Activated CD4-positive, alpha-beta T cell treated with anti-CD3 and anti-CD28 coated beads, Interleukin-2, amount 10 ng/mL, durations not matched to agents 24 days and 14 days (primary cell): ENCODE measurements at places on chromosomes 7 and 10.
A peak's percentile ranks its signal among the peaks of the same experiment; 100 is the strongest.

DNA sequence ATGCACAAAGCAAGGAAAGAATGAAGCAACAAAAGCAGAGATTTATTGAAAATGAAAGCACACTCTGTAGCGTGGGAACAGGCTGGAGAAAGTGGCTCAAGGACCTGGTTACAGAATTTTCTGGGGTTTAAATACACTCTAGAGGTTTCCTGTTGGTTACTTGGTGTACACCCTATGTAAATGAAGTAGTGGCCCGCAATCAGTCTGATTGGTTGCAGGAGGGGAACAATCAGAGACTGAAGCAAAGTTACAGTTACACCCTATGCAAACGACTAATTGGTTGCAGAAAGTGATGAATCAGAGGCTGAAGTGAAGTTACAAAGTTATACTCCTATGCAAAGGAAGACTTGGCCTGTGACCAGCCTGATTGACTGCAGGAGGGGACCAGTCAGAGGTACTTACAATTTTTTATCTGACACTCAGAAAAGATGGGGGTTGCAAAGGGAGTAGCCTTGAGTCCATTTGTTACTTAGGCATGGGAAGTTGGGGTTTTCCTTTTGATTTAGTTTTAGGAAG is 3.6 kb upstream of the MTPN start:
- peak; percentile 89 for DNase-seq

DNA sequence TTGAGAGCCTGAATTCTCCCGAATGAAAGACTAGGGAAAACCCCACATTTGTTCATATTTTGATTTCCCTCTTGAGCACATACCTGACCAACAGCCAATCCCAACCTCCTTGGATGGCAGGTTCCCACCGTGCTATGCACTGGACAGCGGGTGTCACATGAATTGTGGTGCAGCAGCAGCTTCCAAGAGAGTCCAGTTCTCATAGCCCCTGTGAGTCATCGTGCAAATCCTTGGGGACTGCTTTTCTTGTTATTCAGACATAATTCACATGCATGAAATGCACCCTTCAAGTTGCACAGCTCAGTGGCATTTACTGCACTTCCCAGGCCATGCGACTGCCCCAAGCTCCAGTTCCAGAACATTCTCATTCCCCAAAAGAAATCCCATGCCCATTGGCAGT is 67.8 kb upstream of the PPP2R2D start:
- no peak for DNase-seq

GRCh38 chr10:18683427-18683826 is 24.2 kb downstream of the ARL5B start:
- no peak for DNase-seq

DNA sequence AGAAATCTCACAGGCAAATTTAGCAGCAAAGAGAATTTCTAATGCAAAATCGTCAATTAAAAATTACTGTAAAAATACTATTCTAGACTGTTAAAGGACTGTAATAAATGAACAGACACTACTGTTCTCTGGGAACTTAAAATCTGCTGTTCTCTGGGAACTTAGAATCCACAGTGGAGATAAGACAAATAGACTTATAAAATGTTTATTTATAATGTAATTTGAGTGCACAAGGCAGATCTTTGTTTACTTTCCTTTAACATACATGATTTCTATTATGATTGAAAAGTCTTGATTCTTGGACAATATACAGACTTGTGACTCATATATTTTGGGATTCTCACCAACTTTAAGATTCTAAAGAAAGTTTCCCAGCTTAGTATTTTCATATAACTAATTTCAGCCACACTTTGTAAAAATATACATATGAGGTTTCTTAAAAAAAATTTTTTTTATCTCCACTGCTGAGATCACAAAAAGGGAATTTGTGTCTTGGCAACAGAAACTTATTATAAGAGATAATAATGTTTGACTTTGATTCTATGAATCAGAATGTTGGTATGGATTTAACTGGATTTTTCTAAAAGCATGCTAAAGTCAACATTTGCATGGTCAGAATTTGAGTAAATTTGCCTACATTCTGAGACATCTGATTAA is 166.3 kb upstream of the RHOBTB1 start:
- DNase-seq = no peak

GRCh38 chr7:85561706-85562105 is 374.9 kb upstream of the SEMA3D start:
- DNase-seq = no peak

GRCh38 chr10:118901906-118902305 is 127.6 kb upstream of the NANOS1 start:
- DNase-seq = no peak

- DNase-seq = peak; percentile 77
Observed at GRCh38 chr7:128030654-128031611, at the start of gene LRRC4. TSS of gene LRRC4 (minus strand) at chr7:128031437. CDS start at chr7:128030640, 797 bp downstream.

- DNase-seq = no peak
Observed at GRCh38 chr10:125455855-125456254, 227.1 kb downstream of the TEX36 start.

DNA sequence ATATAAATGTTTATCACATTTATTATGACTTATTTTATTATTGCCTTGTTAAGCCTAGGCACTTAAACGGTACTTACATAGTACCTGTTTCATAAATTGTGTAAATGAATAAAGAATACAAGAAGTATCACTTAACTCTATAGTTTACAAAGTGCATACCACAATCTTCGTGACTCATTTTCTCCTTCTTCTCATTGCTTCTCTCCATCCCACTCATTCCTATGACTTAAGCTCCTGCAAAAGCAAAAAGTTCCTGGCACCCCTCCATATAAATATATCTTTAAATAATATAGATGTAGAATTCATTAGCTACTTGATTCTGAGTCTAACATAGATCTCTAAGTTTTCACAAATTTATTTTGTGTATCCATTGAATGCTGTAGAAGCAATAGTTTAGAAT is 1382.0 kb upstream of the CELF2 start:
- DNase-seq = no peak

- DNase-seq = no peak
Observed at GRCh38 chr10:110755781-110756180, 111.6 kb downstream of the RBM20 start.

DNA sequence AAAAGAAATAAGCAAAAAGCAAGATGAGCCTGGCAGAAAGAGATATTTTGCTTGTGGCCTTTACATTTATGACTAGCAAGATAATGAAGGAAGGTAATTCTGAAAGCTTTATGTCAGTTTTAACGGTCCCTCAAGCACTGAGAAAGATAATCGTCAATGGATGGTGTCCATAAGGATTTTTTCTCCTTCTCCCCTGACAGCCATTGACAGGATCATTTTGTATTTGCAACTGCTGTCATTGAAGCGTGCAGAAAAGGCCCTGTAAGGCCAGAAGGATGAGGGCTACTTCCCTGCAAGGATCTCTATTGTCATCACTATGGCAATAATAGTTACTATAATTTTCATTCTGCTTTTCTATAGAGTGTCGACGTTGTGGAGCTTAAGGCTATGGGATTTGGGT is 994 bp upstream of the LRGUK start:
- DNase-seq = no peak

GRCh38 chr10:90494183-90494582 is 363.7 kb downstream of the HTR7 start:
- DNase-seq = no peak

- DNase-seq = no peak
Observed at GRCh38 chr10:22737587-22737986, 23.2 kb upstream of the PIP4K2A start.

DNA sequence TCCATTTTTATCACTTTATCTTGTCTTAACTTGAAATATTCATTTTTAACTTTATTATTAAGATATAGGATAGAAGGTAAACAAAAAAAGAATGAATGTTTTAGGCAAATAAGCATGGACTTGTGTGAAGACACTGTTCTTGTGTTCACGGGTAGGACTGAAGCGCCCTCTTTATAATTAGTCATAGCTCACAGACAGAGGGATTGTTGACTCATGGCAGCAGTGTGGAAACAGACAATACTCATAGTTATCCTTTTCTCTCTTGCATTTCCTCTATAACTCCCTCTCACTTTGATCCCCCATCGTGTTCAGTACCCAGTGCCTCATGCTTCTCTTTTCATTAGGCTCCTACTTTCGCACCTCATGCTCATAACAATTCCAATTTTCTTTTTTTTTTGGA is 731.8 kb downstream of the PHTF2 start:
- no peak for DNase-seq

- no peak for DNase-seq
Observed at GRCh38 chr7:132500727-132501440, 75.4 kb downstream of the PLXNA4 start.

DNA sequence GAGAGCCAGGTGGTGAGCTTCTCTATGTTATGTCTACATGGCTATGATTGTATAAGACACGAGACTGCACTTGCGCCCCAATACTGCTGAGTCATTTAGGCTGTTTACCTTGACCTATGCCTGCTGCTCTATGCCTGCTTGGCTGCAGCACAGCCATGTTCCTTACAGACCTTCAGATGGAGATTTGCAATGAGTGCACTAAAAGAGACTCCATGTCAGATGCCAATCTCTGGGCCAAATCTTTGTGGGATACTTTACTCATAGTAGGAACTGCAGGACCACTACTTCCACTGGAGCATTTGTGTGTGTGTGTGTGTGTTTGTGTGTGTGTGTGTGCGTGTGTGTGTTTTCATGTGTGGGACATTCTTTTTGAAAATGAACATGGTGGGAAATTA is 50.0 kb upstream of the KMT2E start:
- DNase-seq = no peak

DNA sequence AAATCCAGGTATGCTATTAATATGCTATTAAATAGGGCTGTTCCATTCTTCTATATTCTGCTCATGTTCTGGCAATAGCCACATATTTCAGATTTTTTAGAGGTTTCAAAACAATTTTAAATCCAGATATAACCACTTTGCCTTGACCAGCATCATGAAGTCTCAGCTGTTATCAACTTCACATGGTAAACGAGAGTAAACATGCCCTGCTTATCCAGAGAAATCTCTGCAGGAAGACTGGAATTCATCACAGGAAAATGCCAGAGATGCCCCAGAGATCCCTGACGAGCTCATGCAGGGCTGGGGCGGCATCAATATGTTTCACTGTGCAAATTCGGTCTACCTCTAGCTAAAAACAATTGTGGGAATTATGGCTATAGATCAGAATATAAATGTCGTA is 126.5 kb downstream of the FANK1 start:
- DNase-seq = no peak

GRCh38 chr10:113292086-113292485 is 260.8 kb upstream of the HABP2 start:
- DNase-seq = no peak

- DNase-seq = no peak
Observed at GRCh38 chr10:88989824-88990383, 694 bp upstream of the FAS start.

DNA sequence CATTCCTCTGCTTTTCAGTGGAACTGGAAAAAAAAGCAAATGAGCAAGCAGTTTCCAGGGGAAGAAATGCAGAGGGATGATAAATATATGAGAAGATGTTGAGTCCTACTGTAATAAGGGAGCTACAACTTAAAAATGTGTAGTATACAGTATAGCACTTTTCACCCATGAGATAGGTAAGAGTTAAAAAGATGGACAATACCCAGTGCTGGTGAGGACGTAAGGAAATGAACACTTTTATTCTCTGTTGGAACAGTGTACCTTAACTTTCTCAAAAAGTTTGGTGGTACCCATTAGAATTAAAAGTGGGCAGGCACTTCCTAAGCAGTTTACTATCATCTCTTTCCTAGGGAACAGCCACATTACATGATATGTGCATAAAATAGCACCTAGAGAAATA is 2.7 kb upstream of the FAM170B start:
- no peak for DNase-seq

- DNase-seq = no peak
Observed at GRCh38 chr7:143239813-143240212, 18.0 kb downstream of the TAS2R40 start.

DNA sequence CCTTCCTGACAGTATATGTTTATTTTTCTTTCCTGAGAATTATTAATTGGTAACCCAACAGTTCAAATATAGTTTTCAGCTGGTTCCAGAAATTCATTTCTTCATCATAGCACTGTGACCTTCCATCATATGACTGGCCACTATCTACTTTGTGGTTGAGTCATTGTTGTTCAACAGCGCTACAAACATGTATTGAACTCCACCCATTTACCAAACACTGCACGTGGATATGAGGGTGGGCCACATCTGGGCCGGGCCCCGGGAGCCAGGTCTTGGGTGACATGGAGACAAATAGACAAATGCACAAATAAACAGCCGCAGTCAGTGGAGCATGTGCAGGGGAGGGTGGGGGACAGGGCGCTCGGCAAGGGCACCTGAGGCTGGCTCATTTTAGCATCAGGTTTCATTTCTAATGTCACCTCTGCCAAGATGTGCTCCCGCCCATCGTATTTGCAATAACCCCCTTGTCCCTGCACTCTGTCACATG is 24.0 kb upstream of the EEPD1 start:
- DNase-seq = no peak

GRCh38 chr10:80373502-80373901 is 16.9 kb downstream of the DYDC2 start:
- no peak for DNase-seq

GRCh38 chr7:129751916-129752315 is 140.4 kb downstream of the NRF1 start:
- no peak for DNase-seq

DNA sequence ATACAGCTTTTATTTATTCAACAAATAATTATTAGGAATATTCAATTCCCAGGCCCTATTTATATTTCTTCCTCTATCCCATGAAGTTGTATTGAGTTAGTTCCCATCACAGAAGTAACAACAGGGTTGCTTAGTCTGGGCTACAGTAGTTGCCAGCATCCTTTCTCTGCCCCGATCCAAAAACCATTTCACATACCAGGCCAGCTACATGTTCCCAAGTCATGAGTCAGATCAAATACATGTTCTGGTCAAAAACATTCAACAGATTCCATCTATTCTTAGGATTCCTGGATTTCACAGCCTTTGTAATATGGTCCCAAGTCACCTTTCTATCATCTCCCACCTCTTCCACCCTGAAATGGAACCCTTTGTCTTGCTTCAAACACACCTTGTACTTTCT is 91.6 kb downstream of the RAB11FIP2 start:
- no peak for DNase-seq

- no peak for DNase-seq
Observed at GRCh38 chr10:34522546-34522945, 292.6 kb downstream of the PARD3 start.

DNA sequence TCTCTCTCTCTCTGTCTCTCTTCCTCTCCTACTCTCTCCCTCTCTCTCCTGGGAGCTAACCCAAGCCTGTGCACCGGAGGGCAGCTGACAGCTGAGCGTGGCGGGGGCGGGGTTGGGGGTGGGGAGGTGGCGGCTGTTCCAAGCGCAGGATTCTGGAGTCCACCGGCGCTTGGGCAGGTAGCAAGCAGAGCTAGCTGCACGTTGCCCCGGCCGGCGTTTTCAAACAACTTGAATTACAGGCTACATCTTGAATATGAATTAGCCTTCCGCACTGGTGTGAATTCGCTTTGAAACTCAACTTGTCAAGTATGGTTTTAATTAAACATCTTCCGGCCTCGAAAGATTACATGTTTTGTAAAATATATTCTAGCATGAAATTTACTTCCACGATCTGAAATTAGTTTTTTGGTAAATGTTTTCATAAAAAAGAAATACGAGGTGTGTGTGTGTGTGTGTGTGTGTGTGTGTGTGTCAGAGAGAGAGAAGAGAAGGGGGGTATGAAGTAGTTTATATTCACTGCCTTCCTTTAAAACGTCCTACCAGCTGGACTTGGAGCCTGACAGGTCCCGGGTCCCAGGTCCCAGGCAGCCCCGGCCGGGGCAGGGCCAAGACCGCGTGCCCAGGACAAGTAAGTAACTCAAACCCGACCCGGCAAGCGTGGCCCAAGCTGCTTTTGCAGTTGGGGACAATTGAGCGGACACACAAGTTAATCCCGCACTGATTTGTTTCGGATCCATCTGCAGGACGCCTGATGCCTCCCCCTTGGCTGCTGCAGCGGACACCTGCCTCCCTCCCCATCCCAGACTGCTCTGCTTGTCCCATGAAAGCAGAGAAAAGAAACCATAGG is 9.0 kb upstream of the DLX6 start:
- DNase-seq = no peak
